ENCODE measurements at places on chromosomes 13 and 19. TPM values are rescaled to one million over a fixed set of nuclear protein-coding genes. Genes with fewer than 3 reads are reported as not detected.

ZNF726 gene
- not detected for total RNA-seq

NLRP5 gene
- total RNA-seq = not detected

SNRNP70 gene
- total RNA-seq = 167 TPM

SERPINE3 gene
- 0.33 TPM for total RNA-seq

ATP4B gene
- total RNA-seq = not detected

CLEC4M gene
- not detected for total RNA-seq

- H3K4me1 ChIP-seq = peaks cover 7% of the 10 kb centered on the region
- H3K27ac ChIP-seq = peak overlapping the region; percentile 31
- H3K27me3 ChIP-seq = no peaks in the 10 kb centered on the region
Observed at GRCh38 chr19:2609389-2610116, 92.9 kb downstream of the GNG7 start.

GRCh38 chr19:5397804-5398692 is 57.2 kb upstream of the ZNRF4 start:
- no peak for DNase-seq
- H3K4me1 ChIP-seq = no peaks in the 10 kb centered on the region
- peaks cover 14% of the 10 kb centered on the region for H3K27me3 ChIP-seq
- no peak overlapping the region for H3K4me3 ChIP-seq

- peaks cover 17% of the 10 kb centered on the region for H3K4me1 ChIP-seq
- DNase-seq = no peak
- no peaks in the 10 kb centered on the region for H3K27me3 ChIP-seq
- H3K27ac ChIP-seq = no peak overlapping the region
- no peak overlapping the region for H3K4me3 ChIP-seq
Observed at GRCh38 chr19:16654140-16654539, 5.8 kb downstream of the SMIM7 start.

GRCh38 chr13:86741762-86742285 is 929.3 kb upstream of the SLITRK5 start:
- H3K27ac ChIP-seq = no peak overlapping the region
- no peaks in the 10 kb centered on the region for H3K4me1 ChIP-seq
- H3K27me3 ChIP-seq = no peaks in the 10 kb centered on the region

GRCh38 chr19:55857149-55857548 is 20.8 kb downstream of the NLRP4 start:
- DNase-seq = no peak
- H3K4me3 ChIP-seq = no peak overlapping the region
- no peak overlapping the region for H3K27ac ChIP-seq
- no peaks in the 10 kb centered on the region for H3K27me3 ChIP-seq
- no peaks in the 10 kb centered on the region for H3K36me3 ChIP-seq

GRCh38 chr13:99255271-99255670 is 2.9 kb downstream of the GPR18 start:
- H3K4me3 ChIP-seq = no peak overlapping the region
- no peak overlapping the region for H3K27ac ChIP-seq
- peaks cover 9% of the 10 kb centered on the region for H3K4me1 ChIP-seq
- no peak for DNase-seq
- H3K27me3 ChIP-seq = no peaks in the 10 kb centered on the region

DNA sequence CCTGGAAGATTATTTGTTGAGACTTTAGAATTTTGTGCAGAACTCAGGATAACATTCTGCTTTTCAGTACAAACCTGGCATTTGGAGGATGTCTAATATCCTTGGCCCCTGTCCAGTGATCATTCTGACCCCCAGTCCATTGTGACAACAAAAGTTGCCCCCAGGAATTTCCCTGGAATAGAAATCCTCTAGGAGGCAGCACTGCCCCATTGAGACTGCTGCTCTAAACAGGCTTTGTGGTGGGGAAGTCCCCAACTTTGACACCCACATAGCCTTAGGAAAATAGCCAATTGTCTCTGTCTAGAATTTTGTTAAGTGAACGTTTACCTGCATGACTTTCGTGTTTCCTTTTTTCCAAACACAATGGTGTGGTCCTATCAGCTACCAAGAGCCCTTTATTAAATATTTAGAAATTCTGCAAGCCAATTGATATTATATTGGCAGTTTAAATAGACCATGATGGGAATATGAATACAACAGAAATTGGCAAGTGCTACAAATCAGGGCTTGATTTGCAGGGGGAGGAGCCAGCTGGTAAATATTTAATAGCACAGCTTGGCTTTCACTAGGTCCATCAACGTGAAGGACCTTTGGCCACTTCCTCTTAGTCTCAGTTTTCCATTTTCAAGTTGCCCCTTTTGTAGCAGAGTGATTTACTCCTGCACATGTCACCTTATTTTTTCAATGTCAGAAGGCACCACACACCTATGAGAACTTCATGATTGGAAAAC is 451.7 kb downstream of the EFNB2 start:
- no peak overlapping the region for H3K27ac ChIP-seq
- no peaks in the 10 kb centered on the region for H3K27me3 ChIP-seq
- DNase-seq = no peak
- no peaks in the 10 kb centered on the region for H3K4me1 ChIP-seq
- no peak overlapping the region for H3K4me3 ChIP-seq

GRCh38 chr13:107360010-107360409 is 792.1 kb upstream of the ARGLU1 start:
- H3K36me3 ChIP-seq = no peaks in the 10 kb centered on the region
- no peaks in the 10 kb centered on the region for H3K27me3 ChIP-seq
- H3K4me3 ChIP-seq = no peak overlapping the region

DNA sequence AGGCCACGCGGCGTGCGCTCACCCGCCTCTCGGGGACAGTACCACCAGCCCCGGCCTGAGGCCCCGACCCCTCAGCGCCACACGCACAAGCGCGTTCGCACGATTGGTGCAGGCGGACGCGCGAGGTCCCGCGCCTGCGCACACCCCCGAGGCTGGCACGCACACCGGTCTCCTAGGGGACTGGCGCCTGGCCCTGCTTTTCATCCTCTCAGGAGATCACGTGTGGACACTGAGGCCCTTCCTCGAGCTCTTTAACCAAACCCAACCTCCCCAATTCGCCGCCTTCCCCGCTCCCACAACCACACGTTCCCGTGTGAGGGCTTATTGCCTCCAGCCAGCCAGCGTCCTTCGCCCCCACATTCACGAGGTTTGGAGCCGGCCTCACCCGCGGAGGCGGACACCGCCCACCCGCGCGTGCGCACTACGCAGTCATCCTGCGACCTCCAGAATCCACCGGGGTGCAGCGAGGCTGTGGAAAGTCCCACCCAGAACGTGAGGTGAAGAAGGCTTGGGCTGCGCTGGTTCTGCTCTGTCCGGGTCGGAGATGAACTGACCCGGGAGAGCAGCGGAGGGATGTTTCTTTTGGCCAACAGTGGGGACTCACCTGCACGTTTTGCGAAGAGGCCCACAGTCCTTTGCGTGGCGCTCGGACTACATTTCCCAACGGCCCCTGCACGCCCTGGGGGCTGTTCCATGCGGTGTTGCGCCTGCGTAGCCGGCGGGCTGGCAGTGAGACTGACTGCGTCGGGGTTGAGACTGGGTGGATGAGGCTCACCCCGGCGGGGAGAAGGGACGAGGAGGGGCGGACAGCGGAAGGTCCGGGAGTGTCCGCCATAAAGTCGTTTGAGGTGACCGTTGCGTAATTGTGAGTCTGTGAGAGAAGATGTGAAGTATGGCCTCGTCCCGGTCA is 539 bp upstream of the ZNF667 start:
- H3K36me3 ChIP-seq = no peaks in the 10 kb centered on the region
- peaks cover 21% of the 10 kb centered on the region for H3K4me1 ChIP-seq
- peak overlapping the region; percentile 88 for H3K27ac ChIP-seq
- DNase-seq = peak; percentile 96

- no peak for DNase-seq
- H3K36me3 ChIP-seq = no peaks in the 10 kb centered on the region
- H3K27me3 ChIP-seq = no peaks in the 10 kb centered on the region
- H3K4me3 ChIP-seq = no peak overlapping the region
- H3K4me1 ChIP-seq = no peaks in the 10 kb centered on the region
- no peak overlapping the region for H3K27ac ChIP-seq
Observed at GRCh38 chr19:34787059-34787824, 14.2 kb upstream of the ZNF599 start.

GRCh38 chr19:18593367-18594095 is 4.9 kb downstream of the REX1BD start:
- H3K27ac ChIP-seq = peak overlapping the region; percentile 47
- H3K4me3 ChIP-seq = peak overlapping the region; percentile 39
- peaks cover 15% of the 10 kb centered on the region for H3K27me3 ChIP-seq
- H3K36me3 ChIP-seq = no peaks in the 10 kb centered on the region

All from sigmoid colon (tissue), 7 donors.